Activated CD8-positive, alpha-beta T cell treated with anti-CD3 and anti-CD28 coated beads for 36 hours (primary cell): ENCODE measurements at places on chromosomes 5 and 9. TPM values are rescaled to one million over a fixed set of nuclear protein-coding genes. Genes with fewer than 3 reads are reported as not detected.

DNA sequence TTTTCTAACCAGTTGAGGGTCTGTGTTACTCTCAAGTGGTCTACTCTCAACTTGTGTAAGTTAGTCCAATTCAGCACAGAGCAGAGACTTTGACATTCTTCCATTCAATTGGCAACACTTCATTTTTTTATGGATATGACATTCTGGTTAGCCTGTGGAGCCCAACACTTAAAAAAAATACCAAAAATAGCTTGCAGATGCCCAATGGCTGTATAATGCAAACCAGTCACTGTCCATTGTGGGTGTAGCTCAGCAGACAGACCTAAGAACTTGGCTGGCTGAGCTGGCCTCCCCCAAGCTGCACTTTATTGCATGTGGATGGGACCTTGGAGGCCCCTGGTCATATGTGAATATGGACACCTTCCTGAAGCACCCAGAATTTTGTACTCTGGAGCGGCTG, 103.2 kb downstream of the DPYSL3 start:
- no peaks in the 10 kb centered on the region for H3K27me3 ChIP-seq
- no peak overlapping the region for H3K27ac ChIP-seq
- no peak overlapping the region for H3K4me3 ChIP-seq
- H3K4me1 ChIP-seq = no peaks in the 10 kb centered on the region

DNA sequence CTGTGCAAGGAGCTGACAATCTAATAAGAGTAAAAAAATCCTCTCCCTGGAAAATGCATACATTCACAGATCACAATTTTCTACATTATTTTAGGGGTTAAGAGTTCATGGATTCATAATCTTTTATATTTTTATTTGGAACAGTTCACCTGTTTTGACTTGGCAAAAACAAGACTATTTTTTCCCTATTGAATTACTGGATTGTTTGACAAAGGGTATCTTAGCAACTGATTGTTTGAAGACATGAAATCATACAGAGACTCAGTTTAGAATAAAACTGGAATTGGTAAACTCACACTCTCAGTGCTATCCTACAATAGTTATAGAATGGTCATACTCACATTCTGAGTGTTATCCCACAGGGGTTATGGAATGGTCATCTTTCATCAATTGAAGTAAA, 358.2 kb upstream of the PTGER4 start:
- DNase-seq = no peak
- H3K4me3 ChIP-seq = no peak overlapping the region
- H3K27ac ChIP-seq = no peak overlapping the region
- peaks cover 7% of the 10 kb centered on the region for H3K4me1 ChIP-seq
- no peaks in the 10 kb centered on the region for H3K36me3 ChIP-seq
- H3K27me3 ChIP-seq = no peaks in the 10 kb centered on the region

- H3K27me3 ChIP-seq = peaks cover 6% of the 10 kb centered on the region
- H3K4me1 ChIP-seq = no peaks in the 10 kb centered on the region
- DNase-seq = no peak
- no peak overlapping the region for H3K4me3 ChIP-seq
- peaks cover 3% of the 10 kb centered on the region for H3K36me3 ChIP-seq
Observed at GRCh38 chr5:172299916-172300439, 16.4 kb upstream of the UBTD2 start.

DNA sequence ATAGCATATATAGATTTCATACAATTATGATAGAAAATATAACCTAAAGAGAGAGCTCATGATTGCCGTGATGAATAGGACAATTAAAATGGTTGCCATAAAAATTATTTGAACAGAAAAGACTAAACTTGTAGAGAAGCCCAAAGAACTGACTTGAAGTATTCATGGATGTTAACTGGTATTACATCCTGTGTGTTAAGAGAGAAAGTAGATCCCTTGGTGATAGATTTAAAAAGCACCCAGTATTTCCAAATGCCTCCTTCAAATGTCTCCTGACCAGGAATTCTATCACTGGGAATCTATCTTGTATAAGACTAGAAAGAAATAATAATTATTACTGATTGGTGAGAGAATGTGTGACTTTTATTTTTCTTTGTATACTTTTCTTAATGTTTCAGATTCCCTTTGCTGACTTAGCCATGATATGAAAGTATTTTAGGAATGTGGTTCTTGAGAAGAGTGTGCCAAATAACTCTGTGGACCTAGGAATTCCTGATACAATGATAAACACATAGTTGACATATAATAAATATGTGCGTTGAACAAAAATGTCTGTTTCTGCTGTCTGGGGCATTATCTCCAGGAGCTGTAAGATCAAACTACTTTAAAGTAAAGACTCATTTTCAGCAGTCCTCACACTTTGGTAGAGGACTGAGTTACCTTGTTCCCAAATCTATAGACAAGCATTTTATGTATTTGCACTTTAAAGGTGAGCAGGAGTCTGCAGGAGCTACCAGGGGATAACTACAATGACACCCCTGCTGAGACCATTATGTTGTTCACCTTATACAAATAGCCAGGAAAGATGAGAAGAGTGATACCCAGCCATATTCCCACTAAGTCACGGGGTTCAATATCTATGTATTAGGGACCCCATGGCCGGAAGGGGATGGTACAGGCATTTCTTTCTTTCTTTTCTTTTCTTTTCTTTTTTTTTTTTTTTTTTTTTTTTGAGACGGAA, 211.1 kb upstream of the TLE4 start:
- peaks cover 3% of the 10 kb centered on the region for H3K4me1 ChIP-seq
- no peaks in the 10 kb centered on the region for H3K36me3 ChIP-seq
- no peak overlapping the region for H3K4me3 ChIP-seq

DNA sequence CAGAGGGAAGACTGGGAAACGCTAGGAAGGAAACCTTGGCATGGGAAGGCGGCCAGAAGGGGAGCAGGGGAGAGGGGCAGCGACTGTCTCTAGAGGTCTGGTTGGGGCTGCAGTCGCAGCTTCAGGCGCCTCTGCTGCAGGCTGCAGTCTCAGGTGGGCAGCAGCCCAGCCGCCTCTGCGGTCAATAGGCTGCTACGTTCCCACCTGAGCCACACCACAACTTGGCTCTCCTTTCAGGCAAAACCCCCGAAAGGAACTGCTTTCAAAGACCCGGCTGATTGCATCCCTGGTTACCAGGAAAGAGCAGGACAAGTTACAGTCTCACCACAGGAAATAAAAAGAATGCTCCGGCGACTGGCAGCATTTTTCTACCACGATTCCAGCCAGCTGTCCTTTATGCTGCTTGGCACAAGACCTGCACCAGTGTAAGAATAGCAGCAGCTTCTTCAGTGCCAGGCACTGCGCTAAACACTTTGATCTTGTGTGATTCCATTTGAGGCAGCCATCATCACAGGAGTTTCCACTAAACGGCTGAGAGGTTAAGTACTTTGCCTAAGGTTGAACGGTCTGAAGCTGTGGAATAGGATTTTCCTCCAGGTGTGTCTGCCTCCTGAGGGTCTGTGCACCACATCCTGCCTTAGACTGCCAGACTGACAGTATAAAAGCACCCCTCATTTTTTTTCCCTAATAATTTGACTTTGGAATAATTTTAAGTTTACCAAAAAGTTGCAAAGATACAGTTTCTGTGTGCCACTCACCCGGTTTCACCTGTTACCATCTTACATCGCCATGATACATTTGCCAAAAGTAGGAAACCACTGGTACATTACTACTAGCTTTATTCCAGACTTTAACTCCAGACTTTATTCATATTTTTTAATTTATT, 7.5 kb downstream of the RPS14 start:
- peak overlapping the region; percentile 13 for H3K27ac ChIP-seq
- DNase-seq = no peak
- H3K27me3 ChIP-seq = no peaks in the 10 kb centered on the region
- H3K36me3 ChIP-seq = peaks cover 35% of the 10 kb centered on the region

GRCh38 chr5:179319123-179319522, 26.1 kb downstream of the ADAMTS2 start:
- no peaks in the 10 kb centered on the region for H3K36me3 ChIP-seq
- no peak for DNase-seq
- H3K27me3 ChIP-seq = no peaks in the 10 kb centered on the region
- H3K4me3 ChIP-seq = no peak overlapping the region

DNA sequence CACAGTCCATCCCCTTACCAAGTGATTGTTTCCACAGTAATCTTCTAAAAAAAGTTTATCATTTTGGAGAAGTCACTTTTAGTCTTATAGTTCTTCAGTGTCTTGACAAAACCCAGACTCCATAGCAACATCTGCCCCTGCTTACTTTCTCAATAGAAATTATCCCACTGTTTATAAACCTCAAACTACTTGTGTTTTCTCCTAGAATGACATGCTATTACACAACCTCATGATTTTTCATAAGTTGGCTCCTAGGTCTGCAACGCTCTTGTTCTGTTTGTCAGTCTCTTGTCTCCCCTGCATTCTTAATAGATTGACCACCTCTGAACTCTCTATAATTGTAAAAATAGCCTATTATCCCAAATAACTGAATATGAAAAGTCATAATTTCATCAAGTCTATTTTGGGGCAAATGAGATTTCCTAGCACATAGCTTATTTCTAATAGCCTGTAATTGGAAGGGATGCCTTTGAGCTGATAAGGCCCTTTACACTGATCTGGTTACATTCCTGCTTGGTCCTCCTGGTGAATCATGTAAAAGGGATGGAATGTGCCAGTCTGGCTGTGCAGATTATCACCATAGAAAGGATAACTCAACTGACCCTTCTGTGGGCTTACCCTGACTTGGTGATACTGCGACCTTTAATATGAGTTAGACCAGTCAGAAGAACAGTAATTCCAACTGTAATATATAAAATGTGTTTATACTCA, 69.6 kb downstream of the CHSY3 start:
- no peaks in the 10 kb centered on the region for H3K4me1 ChIP-seq
- no peaks in the 10 kb centered on the region for H3K27me3 ChIP-seq
- no peak overlapping the region for H3K4me3 ChIP-seq
- no peak for DNase-seq
- no peaks in the 10 kb centered on the region for H3K36me3 ChIP-seq
- no peak overlapping the region for H3K27ac ChIP-seq

GRCh38 chr9:77750981-77751340, 102.8 kb upstream of the GNA14 start:
- H3K4me3 ChIP-seq = no peak overlapping the region
- H3K27me3 ChIP-seq = no peaks in the 10 kb centered on the region
- H3K27ac ChIP-seq = no peak overlapping the region

GRCh38 chr5:140595538-140596300, 31.1 kb downstream of the SLC35A4 start:
- H3K4me3 ChIP-seq = no peak overlapping the region
- DNase-seq = no peak
- H3K27ac ChIP-seq = no peak overlapping the region
- peaks cover 4% of the 10 kb centered on the region for H3K4me1 ChIP-seq
- H3K27me3 ChIP-seq = peaks cover 2% of the 10 kb centered on the region
- H3K36me3 ChIP-seq = no peaks in the 10 kb centered on the region

- DNase-seq = no peak
- no peak overlapping the region for H3K4me3 ChIP-seq
- peaks cover 10% of the 10 kb centered on the region for H3K4me1 ChIP-seq
- no peak overlapping the region for H3K27ac ChIP-seq
- no peaks in the 10 kb centered on the region for H3K27me3 ChIP-seq
- H3K36me3 ChIP-seq = no peaks in the 10 kb centered on the region
Observed at GRCh38 chr9:131308452-131308851, 18.9 kb downstream of the PLPP7 start.

- no peak for DNase-seq
- H3K4me3 ChIP-seq = no peak overlapping the region
- no peaks in the 10 kb centered on the region for H3K36me3 ChIP-seq
- peaks cover 2% of the 10 kb centered on the region for H3K27me3 ChIP-seq
- no peaks in the 10 kb centered on the region for H3K4me1 ChIP-seq
Observed at GRCh38 chr9:111144741-111145140, 106.5 kb upstream of the LPAR1 start.

GRCh38 chr5:43389679-43390329, 22.4 kb downstream of the CCL28 start:
- peak; percentile 67 for DNase-seq
- no peak overlapping the region for H3K4me3 ChIP-seq
- H3K27me3 ChIP-seq = no peaks in the 10 kb centered on the region
- H3K27ac ChIP-seq = no peak overlapping the region

DNA sequence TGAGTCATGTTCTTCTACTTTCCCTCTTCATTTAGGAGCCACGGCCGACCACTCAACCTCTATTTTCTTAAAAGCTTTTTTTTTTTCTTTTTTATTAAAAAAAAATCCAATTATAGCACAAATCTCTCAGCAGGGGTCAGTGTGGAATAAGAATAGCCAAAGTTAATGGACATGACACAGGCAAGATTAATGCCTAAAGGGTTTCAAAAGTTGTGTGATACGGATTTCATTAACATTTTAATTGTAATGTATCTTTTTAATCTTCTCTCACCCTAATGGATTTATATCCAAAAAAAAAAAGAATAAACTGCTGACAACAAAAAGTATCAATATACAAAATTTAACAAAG, 5.4 kb downstream of the NACC2 start:
- H3K36me3 ChIP-seq = no peaks in the 10 kb centered on the region
- no peaks in the 10 kb centered on the region for H3K27me3 ChIP-seq
- peak; percentile 5 for DNase-seq
- H3K27ac ChIP-seq = no peak overlapping the region

GRCh38 chr9:3215658-3216057, 310.1 kb downstream of the RFX3 start:
- no peak overlapping the region for H3K4me3 ChIP-seq
- no peak for DNase-seq
- H3K27ac ChIP-seq = no peak overlapping the region
- no peaks in the 10 kb centered on the region for H3K4me1 ChIP-seq
- no peaks in the 10 kb centered on the region for H3K36me3 ChIP-seq

DNA sequence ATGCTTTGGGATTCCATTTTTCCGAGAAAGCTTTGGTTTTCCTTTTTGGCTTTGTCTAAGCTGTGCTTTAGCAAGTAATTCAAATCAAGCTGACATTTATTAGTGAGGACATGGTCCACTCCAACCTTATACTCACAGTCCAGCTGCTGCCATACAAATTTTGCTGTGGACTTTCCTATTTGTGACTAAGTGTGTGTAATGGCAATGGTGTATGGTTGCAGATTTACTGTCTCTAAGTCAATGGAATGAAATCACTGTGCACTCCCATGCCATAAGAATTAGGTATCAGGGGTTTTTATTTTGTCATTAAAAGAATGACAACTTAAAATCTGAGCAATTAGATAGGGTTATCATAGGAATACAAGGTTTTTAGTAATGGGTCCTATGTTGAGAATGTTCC, 530.0 kb downstream of the CCDC171 start:
- peaks cover 1% of the 10 kb centered on the region for H3K27me3 ChIP-seq

Gene PAEP
- total RNA-seq = not detected

Gene SDHA
- 141 TPM for total RNA-seq

Gene C7
- total RNA-seq = not detected

Gene SHISAL2B
- not detected for total RNA-seq

Gene PHF24
- total RNA-seq = 0.11 TPM

Gene SLC23A1
- 0.89 TPM for total RNA-seq

Gene PDZD2
- not detected for total RNA-seq

Gene SLC25A25
- 12.9 TPM for total RNA-seq

Gene BAAT
- not detected for total RNA-seq

Gene CATSPER3
- total RNA-seq = 0.31 TPM

Gene UCK1
- total RNA-seq = 22.1 TPM

Gene C9orf153
- total RNA-seq = 0.40 TPM

Gene ARID3C
- 0.32 TPM for total RNA-seq

Gene FOXI1
- not detected for total RNA-seq

Gene GFI1B
- not detected for total RNA-seq
